ENCODE measurements at places on chromosomes 5 and 9. TPM values are rescaled to one million over a fixed set of nuclear protein-coding genes. Genes with fewer than 3 reads are reported as not detected.

DNA sequence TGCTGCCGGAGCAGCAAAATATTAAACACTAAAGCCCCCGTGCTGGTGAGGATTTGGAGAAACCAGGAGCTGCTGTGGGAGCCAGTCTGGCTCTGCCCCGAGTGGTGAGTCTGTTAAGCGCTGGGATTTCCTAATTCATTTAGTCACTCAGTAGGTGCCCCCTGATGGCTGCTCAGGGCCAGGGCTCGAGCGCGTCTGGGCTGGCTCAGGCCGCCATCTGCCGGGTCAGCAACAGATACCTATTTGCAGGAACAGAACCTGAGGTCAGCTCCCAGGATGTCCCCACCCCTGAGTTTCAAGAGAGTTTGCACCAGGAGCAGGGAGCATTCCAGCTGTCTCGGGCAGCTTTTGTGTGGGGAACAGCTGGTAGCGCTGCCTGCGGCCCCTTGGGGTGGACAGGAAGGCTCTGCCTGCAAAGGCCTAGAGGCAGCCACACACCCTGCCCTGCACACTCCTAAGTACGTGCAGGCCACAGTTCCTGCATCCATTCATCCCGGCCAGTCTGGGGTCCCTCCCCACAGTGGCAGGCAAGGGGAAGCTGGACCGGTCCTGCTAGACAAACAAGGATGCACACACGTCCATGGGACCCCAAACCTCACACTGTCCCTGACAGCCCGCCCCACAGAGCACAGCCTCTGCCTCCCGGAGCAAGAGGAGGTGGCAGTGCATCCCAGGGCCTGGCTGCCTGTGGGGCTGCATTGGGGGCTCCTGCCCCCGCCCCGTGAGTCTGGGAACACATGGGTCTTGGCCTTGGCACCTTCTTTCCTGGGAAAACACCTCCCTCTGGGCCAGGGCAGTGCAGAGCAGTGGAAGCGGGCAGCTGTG lies 83.7 kb downstream of the ADAMTS2 start:
- no peaks in the 10 kb centered on the region for H3K36me3 ChIP-seq
- H3K4me3 ChIP-seq: no peak overlapping the region
- H3K27me3 ChIP-seq: peaks cover 28% of the 10 kb centered on the region
- no peaks in the 10 kb centered on the region for H3K4me1 ChIP-seq

- H3K27me3 ChIP-seq: no peaks in the 10 kb centered on the region
- H3K27ac ChIP-seq: peak overlapping the region; percentile 37
- peak; percentile 43 for DNase-seq
- no peak overlapping the region for H3K4me3 ChIP-seq
These were observed 53.5 kb upstream of the MCCC2 start for GRCh38 chr5:71533615-71534014.

DNA sequence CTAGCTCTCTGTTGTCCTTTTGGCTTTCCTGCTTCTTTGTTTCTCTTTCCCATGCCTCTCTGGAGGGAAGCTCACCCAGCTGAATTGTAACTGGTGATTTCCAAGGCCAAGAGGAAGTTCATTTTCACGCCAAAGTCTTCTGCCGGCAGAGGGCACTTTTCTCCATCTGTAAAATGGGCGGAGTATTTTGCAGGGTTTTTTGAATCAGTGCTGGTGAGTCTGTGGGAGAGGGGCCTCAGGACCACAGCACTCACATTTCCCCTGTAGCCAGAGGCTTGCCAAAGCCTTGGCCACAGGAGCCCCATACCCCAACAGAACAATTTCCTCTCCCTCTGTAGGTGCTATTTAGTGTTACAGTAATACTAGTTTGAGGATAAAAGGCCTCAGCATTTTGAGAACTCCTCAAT lies 42.3 kb upstream of the MATR3 start:
- no peak overlapping the region for H3K4me3 ChIP-seq
- peak; percentile 48 for DNase-seq
- H3K27me3 ChIP-seq: no peaks in the 10 kb centered on the region
- H3K36me3 ChIP-seq: no peaks in the 10 kb centered on the region
- H3K27ac ChIP-seq: no peak overlapping the region

GRCh38 chr5:164265566-164265965 lies 760.1 kb downstream of the MAT2B start:
- no peaks in the 10 kb centered on the region for H3K4me1 ChIP-seq
- DNase-seq: no peak
- no peak overlapping the region for H3K27ac ChIP-seq
- H3K4me3 ChIP-seq: no peak overlapping the region
- no peaks in the 10 kb centered on the region for H3K36me3 ChIP-seq
- no peaks in the 10 kb centered on the region for H3K27me3 ChIP-seq

NPDC1 gene
- 33.3 TPM for total RNA-seq

MAP1B gene
- total RNA-seq: 12.8 TPM

All from PC-3 (cell line).